Fibroblast of skin of back (primary cell): ENCODE measurements at places on chromosomes 16 and 17.

DNA sequence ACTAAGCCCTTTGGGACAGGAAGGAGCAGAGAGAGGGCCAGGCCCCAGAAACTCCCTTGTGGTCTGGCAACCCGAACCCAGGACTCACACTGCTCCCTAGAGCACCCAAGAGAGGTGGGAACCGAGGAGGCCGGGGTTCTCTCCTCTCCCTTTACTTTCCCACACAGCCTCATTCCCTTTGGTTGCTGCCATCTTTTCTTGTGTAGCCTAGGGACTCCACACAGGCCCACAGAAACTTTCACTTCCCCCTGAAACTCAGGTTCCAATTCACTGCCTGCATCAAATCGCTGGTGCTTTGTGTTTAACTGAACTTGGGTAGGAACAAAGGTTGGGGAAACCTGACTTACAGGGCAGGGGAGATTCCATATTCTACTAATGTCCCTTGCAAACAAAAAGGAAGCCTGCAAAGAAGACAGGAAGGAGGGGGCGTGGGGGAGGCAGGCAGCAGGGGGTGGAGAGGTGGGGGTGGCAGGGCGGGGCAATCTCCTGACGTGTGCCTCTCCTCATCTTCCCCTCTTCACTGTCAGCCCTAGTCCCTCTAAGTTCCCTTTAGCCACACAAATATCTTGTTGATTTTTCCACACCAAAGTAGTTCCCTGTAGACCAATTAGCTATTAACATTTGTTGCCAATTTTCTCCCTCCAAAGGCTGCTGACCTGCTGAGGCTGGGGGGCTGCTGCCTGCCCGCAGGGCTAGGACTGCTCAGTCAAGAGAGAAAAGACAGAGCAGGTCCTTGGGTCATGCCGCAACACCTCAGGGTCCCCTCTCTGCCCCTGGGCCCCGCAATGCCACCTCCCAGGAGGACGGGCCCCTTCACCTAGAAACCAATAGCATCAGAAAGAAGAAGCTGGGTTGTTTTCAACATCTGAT lies 8.0 kb downstream of the ST3GAL2 start:
- peak; percentile 16 for DNase-seq

GRCh38 chr17:82441691-82442487 lies 8.7 kb downstream of the CYBC1 start:
- DNase-seq: no peak

- DNase-seq: no peak
Observed at GRCh38 chr16:84498223-84498610, 6.2 kb downstream of the MEAK7 start.

DNA sequence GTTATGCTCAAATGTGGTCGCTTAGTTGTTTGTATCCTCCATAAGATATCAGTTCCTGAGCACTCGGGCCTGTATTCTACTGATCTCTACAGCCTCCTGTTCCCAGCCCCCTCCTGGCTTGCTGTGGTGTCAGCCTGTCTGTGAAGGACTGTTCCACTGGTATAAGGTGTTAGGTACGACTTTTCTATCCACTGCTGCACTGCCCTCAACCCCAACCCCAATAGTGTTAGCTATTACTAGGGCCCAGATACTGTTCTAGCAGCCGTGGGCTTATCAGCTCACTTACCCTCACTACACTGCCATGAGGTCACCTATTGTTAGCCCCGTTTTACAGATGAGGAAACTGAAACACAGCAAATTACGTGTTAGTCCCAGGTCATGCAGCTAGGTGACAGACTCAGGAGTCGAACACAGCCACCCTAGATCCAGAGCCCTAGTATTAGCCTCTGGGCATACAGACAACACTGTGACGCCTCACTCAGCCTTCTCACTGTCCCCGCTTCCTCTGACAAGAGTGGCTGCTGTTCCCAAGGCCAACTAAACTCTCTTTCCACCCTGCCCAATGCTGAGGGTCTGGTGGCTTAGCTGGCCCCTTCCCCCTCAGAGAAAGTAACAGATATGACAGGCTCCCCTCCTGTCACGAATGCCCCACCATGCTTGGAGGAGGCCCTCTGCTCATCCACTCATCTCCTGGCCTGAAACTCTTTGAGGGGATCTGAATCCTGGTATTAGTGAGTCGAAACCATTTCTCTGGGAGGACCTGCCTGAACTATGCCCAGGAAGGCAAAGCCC lies 25.6 kb upstream of the ZNF652 start:
- DNase-seq: no peak

DNA sequence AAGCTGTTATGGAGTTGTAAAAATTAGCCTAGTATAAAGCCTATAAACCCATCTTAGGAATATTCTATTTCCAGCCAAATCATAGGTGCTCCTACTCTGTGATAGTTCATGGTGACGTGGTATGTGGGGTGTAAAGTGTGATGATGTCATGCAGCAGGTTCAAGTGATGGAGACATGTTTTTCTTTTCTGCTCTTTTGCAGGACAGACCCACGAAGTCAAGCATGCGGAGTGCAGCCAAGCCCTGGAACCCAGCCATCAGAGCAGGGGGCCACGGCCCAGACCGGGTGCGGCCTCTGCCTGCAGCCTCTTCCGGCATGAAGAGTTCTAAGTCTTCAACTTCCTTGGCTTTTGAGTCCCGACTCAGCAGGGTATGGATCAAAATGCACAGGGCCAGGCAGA lies 87.3 kb downstream of the SPECC1 start:
- no peak for DNase-seq

DNA sequence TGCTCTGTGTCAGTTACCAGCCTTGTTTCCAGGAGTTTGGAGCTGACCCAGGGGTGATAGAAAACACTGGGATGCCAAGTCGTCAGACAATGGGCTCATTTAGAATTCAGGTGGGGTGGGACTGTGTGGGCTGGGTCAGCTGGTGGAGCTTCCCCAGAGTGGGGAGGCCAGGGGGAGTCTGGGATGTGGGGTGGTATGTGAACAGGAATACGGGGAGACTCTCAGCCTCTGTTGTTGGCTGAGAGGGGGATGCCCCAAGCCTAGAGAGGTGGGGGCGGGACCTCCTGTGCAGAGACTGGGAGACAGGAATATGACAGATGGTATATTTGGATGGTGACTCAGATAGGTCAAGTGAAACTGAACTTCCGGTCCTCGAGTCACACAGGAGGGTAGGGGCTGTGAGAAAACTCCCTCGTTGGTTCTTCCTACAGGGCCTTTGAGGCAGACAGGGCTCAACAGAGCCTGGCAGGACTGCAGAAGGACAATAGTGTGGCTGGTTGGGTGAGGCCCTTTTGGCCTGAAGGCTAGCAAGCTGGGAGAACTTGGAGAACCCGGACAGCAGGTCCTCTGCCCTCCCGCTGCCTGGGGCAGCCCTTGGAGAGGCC lies 23.7 kb downstream of the CDH1 start:
- DNase-seq: peak; percentile 68

DNA sequence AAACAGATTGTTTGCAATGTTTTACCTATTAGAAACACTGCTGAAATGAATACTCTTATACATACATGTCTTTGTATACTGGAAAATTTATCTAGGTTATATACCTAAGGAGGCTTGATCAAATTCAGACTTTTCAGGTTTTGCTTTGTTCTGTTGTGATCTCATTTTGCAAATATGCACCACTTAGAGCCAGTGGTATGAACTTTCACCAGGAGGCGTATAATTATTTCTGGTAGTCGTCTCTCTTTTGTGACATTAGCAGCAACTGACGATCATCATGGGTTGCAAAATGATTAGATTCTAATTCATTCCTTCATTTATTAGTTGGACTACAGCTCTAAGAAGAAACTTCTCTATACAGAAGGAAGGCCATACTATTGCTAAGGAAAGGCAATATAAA lies 26.9 kb downstream of the AP1G1 start:
- no peak for DNase-seq

GRCh38 chr17:78414178-78415162 lies 36.0 kb downstream of the PGS1 start:
- no peak for DNase-seq

DNA sequence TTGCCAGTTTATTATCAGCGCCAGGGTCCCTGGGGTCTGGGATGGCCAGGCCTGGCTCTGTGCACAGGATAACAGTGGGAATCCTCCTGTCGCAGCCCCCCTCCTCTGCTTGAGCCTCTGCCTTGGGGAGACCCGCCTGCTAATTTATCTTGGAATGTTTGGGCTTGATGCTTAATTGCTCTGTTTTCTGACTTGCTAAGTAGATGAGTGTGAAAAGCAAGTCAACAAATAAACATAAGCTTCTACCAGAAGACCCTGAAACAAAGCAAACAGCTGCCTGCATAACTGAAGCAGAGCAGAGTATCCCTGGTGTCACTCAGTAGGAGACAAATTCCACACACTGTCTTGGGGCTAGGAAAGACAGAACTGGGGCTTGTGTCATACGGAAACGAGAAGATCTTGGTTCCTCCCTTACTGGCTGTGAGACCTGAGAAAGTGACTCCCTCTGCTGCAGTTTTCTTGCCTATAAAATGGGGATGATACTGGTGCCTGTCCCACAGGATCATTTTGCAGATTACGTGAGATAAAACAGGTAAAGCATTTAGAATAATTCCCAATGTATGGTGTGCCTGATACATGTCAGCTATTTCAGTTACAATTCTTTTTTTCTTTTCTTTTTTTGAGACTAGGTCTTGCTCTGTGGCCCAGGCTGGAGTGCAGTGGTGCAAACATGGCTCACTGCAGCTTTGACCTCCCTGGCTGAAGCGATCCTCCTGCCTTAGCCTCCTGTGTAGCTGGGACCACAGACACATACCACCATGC lies 44.8 kb upstream of the IRX3 start:
- no peak for DNase-seq

- peak; percentile 19 for DNase-seq
Observed at GRCh38 chr16:84700446-84701300, 873 bp downstream of the USP10 start.

- DNase-seq: peak; percentile 32
Observed at GRCh38 chr16:48231727-48232492, 12.2 kb upstream of the LONP2 start.

GRCh38 chr17:58335779-58336455 lies 7.3 kb upstream of the TSPOAP1 start:
- DNase-seq: no peak

DNA sequence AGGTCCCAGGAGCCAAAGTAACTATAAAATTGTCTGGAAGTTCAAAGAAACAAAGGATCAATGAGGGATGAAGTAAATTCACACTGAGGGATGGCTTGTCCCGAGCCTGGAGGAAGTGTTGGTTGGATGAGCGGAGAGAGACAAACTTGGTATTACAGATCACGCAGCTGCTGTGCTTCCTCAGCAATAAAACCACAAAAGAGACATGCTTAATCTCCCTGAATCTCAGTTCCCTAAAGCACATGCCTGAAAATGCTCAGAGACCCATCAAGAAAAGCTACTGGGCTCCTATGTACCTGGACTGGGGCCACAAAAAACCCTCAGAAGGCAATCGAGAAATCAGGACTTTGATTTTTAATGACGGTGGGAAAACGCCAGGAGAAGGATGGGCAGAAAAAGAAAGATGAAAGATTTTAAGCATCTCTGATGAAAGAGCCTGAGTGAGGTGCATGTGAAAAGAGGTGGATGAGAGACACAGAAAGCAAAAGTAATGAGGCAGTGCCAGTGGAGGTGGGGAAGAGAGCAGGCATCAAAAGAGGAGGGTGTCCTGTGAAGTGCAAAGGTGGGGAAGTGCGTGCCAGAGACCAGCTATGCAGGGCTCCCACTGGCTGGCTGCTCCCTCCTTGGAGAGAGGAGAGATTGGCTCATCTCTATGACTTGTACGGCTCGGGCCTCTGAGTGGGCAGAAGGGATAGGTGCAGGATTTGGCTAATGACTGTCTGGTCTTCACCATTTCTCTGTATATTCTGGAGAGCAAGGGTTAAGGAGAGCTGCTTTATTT lies 143.7 kb downstream of the ABCC12 start:
- DNase-seq: no peak

GRCh38 chr17:68513932-68514331 lies 1.7 kb downstream of the PRKAR1A start:
- DNase-seq: no peak

GRCh38 chr17:80164185-80164584 lies 5.6 kb upstream of the CARD14 start:
- DNase-seq: no peak

DNA sequence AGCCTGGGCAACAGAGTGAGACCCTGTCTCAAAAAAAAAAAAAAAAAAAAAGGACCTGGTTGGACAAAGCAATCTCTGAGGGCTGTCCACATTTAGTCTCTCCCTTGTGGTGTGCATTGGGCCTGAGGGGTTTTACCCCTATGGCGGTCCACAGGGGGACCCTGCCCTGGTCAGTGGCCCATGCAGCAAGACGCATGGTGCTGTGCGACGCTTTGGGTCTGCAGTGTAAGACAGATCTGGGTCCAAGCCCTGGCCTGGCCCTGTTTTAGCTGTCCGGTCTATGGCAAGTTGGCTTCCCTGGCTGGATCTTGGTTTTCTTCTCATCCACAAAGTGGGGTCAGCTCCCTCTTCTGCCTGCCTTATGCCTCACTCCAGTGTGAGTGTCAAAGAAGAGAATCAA lies 123.2 kb upstream of the NLRP1 start:
- DNase-seq: no peak

GRCh38 chr16:73047221-73047535 lies 750 bp downstream of the ZFHX3 start:
- DNase-seq: peak; percentile 94

DNA sequence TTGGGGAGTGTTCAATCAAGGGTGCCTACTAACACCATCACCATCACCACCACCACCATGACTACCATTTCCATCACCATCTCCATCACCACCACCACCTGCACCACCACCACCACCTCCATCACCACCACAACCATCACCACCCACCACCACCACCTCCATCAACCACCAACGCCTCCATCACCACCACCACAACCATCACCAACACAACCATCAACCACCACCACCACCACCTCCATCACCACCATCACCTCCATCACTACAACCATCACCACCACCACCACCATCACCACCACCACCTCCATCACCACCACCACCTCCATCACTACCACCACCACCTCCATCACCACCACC lies 15.7 kb downstream of the MARCHF10 start:
- no peak for DNase-seq

- DNase-seq: peak; percentile 13
Observed at GRCh38 chr17:1997927-1998742, 27.0 kb downstream of the RTN4RL1 start.

GRCh38 chr17:76405967-76406647 lies 21.7 kb downstream of the SPHK1 start:
- peak; percentile 80 for DNase-seq

DNA sequence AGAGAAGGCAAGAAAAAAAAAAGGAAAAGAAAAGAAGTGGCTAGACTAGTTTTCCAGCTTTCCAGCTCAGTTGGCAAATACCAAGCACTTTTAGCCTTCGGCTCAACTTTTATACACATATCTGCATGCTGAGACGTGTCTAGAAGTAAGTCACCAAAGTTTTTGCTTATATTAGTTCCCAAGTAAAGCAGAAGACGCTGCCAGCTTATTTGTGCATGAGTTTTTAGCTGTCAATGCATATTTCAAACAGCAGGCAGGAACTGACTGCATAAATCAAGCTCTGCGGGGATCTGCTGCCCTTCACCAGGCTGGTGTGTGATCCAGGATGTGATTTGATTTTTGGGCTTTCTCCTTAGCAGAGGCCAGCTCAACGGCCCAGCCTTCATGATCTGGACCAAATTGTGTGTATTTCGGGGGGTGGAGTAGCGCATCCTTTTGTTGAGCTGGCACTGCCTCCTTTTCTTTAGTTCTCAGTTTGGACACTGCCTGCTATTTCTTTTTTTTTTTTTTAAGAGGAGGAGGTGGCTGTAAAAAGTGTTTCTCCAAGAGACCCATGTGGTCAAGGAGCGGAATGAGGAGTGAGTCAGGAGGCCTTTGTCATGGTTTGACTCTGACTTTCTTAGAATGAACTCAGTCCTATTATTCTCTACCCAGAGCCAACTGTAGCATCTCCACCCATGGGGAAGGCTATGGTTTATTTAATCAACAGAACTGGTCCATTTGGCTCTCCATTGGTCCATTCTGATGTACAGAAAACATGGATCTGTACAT lies 162.6 kb upstream of the XYLT1 start:
- peak; percentile 78 for DNase-seq
